ENCODE measurements at places on chromosomes 7 and 10.

DNA sequence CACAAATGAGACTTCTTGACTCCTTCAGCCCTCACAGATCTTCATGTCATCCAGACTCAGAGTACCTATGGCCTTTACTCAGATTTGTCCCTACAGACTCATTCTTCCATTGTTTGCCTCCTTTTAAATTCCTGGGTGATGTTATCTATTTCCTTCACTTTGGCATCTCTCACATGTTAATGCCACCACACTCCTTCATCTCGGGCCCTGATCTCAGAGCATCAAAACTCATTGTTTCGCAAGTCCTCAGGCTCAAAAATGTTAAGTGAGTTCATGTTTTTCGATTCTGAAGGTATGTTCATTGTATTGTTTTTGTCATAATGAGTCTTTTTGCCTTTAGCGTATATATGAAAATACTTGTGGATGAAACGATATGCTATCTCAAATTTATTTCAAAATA, 62.3 kb upstream of the AHR start:
- DNase-seq, result no peak

GRCh38 chr10:22345301-22346095, at the start of gene SPAG6:
TSS of gene SPAG6 (plus strand) at chr10:22345496. CDS start at chr10:22345612, 116 bp downstream.
- no peak for DNase-seq

DNA sequence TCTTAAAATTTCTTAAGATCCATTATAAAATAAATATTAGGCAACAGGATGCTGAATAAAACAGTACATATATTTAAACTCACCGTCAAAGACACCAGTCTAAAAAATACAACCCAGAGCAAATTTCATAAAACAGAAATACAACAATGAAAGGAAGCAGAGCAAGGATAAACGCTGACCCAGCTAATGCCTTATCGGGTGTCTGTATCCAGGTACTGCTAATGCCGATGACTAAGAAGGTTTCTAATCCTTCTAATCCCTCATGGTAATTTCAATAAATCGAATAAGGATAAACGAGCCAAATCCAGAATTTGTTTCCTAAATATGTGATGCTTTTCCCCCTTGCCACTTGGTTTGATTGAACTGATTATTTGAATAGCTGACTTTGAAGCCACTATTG, 1.7 kb downstream of the HYCC1 start:
- DNase-seq, result no peak

GRCh38 chr7:27299861-27300260, 57.3 kb downstream of the EVX1 start:
- DNase-seq, result no peak

DNA sequence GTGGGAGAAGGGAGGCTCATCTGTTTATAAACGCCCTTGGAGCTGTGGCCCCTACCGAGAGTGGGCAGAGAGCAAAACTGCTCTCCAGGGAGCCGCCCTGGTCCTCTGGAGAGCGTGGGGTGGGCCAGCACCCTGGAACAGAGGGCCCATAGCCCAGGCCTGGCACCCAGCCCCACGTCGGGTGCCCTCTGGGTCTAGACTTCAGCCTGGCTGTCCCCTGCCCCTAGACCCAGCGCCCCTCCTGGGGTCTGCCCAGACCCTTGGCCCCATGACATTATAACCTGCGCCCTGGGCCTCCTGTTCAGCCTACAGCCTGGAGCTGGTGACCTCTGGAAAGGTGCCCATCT, 24.7 kb downstream of the GET4 start:
- no peak for DNase-seq

DNA sequence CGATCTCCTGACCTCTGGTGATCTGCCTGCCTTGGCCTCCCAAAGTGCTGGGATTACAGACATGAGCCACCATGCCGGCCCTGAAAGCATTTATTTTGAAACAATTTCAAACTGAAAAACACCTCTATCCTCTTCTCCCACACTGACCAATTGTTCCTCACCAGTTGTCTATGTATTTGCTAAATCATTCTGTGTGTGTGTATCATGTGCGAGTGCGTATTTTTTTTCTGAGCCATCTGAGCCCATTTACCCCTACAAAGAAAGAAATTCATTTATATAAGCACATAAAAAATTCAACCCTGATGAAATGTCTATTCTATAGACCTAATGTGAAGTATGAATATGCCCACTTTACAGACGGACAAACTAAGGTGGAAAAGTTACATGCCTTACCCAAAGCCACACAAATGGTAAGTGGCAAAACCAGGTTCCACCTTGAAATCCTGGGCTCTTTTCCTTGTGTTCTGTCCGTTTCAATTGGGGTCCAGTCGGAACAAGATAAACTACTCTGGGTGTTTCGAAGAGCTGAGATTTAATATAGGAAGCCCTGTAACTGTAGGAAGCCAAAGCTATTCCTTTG, 46.8 kb downstream of the RBM17 start:
- DNase-seq, result no peak

- DNase-seq, result no peak
Measured at GRCh38 chr10:97738616-97739015, 1.7 kb downstream of the ZFYVE27 start.

GRCh38 chr7:111264111-111264868, 173.4 kb downstream of the LRRN3 start:
- DNase-seq, result no peak

GRCh38 chr7:45689797-45690761, 115.9 kb downstream of the ADCY1 start:
- DNase-seq, result no peak

- DNase-seq, result no peak
Measured at GRCh38 chr10:70144372-70145110, 2.0 kb downstream of the TYSND1 start.

- no peak for DNase-seq
Measured at GRCh38 chr7:127477295-127478023, 85.0 kb upstream of the ZNF800 start.

DNA sequence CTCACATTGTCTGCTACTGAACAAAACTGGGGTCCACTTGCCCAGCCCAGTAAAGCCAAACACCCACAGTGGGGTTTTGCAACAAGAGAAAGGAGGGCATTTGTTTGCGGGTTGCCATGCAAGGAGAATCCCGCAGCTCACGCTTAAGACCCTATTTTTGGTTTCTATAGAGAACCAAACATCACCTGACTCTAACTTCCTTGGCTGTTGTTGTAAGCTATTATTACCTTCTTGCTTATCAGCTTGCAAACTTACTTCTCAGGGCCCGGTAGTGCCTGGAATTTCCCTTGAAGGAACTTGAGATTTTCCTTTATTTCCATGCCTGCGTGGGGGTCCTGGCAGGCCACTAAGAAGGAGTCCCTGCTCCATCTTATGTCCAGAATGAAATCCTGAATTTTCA, 20.7 kb downstream of the IFIT3 start:
- no peak for DNase-seq

GRCh38 chr10:130795819-130796218, 515.7 kb downstream of the TCERG1L start:
- DNase-seq, result no peak

- no peak for DNase-seq
Measured at GRCh38 chr10:61404751-61405150, 48.4 kb downstream of the TMEM26 start.

- DNase-seq, result no peak
Measured at GRCh38 chr7:156578578-156578940, 62.0 kb upstream of the RNF32 start.

DNA sequence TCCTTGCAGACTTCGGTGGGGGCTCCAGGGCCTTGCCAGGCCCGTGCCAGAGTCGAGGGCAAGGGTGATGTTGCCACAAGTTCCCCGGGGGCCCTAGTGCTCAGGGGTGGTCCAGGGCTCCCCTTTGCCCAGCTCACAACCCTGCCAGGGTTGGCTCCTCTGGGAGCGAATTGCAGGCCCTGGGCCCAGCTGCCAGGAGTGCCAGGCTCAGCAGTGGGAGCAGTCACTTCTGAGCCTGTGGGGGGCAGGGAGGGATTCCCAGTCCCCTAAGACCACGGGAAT, 43.8 kb downstream of the TCERG1L start:
- DNase-seq, result no peak

DNA sequence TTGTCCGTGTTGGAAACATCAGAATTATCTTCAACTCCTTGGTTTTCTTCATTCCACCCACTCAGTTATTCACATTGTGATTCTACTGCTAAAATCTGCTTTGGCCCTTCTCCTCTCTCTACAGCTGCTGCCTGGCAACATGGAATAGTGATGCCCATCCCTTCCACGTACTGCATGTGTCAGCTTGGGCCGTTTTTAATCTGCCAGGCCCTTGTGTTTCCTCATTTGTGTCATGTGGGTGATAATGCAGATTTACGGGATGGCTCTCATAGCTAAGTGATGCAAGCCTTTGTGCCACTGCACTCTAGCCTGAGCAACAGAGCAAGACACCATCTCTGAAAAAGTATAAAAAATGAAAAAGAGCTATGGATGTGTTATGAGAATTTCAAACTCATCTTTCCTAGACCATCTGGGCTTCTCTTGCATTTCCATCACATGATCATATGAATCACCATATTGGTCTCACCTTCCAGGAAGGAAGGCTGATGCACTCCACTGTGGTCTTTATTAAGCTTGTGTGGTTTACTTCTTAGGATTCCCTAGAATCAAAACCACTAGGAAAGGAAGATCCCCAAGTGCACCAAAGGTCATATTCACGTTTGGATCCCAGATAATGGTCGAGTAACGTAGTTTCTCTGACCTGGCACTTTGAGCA, 20.6 kb upstream of the CELF2 start:
- DNase-seq, result no peak

GRCh38 chr7:108083980-108084379, 46.2 kb downstream of the LAMB4 start:
- no peak for DNase-seq

- DNase-seq, result no peak
Measured at GRCh38 chr10:11011984-11012383, 5.7 kb upstream of the CELF2 start.
